Glutamatergic neuron (in vitro differentiated cells): ENCODE measurements at places on chromosomes 16 and 17.

DNA sequence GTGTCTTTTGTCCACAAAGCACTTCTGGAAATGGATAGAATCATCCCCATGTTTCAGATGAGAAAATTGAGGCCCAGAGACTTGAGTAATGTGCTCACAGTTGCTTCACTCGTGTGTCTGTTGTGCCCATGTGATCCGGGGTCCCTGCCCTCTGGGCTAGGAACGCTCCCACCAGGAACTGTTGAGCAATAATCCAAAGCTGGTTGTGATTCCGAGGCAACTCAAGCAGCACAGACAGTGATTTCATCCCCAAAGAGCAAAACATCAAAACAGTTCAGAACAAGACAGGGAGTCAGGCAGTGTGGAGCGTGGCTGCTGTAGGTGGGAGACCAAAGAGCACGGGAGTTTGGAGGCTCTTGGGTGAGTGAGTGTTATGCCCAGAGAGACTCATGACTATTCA is 205.0 kb upstream of the ASIC2 start:
- DNase-seq, result no peak
- no peaks in the 10 kb centered on the region for H3K4me1 ChIP-seq
- H3K27me3 ChIP-seq, result no peaks in the 10 kb centered on the region
- no peak overlapping the region for H3K4me3 ChIP-seq
- no peaks in the 10 kb centered on the region for H3K36me3 ChIP-seq

DNA sequence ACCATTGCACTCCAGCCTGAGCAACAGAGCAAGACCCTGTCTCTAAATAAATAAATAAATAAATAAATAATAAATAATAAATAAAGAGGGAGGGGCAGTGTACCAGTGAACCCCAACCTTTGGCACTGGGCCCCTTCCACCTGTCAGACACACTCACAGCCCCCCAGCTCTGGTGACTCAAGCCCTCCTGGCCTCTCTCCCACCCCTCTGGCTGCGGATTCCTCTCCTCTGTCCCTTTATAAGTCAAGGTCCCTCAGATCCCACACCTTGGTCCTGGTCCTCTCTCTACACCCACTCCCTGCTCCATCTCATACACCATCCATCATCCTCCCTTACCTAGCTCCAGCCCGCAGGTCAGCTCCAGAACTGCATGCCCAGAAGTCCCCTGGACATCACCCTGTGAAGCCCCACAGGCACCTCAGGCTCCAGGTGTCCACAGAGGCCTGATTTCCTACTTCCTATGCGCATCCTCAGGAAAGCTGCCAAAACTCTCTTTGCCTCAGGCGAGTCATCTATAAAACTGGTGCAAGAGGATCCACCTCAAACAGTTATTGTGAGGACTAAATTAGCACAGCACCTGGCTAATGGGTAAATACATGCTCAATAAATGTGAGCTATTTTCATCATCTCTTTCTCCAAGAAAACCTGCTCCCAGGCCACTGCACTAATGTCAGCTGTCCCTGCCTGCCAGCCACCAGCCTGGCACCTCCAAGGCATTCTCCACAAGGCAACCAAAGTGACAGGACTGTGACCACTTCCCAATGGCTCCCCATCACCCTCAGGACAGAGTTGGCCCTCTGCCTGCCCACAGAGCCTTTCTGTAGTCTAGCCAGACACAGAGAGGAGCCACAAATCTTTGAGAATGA is 46.8 kb downstream of the BEAN1 start:
- H3K27ac ChIP-seq, result no peak overlapping the region
- no peak for DNase-seq
- H3K4me3 ChIP-seq, result no peak overlapping the region
- H3K4me1 ChIP-seq, result peaks cover 2% of the 10 kb centered on the region

DNA sequence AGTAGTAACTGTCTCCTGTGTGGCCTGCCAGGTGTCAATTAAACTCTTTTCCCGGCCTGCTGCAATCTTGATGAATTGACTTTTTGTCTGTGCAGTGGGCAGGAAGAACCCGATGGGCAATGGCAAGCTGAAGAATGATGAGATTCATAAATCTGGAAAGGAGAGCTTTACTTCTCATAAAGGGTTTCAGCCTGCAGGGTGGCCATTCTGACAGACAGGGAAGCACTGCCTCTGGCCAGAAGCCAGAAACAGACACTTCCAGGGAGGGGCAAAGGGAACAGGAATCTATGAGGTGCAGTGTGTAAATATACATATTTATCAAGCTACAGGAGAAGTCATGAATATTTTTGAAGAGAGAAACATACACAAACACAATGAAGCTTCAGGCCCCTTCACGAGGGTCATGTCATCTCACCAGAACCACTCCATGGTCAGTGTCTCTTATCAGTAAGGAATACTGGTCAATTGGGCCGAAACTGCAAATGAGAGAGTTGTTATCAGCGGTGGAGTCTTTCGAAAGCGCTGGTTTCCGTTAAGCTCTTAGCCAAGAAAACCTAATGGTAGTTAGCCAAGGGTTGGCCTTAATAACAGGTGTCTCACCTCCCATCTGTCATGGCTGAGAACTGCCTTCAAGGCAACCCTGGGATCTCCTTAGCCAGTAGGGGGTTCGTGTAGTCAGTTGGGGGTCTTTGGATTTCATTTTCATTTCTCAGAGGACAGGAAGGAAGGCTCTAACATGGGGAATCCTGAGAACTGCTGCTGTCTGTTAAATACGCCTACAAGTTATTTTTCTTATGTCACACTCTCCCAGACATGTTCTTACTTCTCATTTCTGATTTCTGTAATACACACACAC is 1.2 kb upstream of the NARF start:
- peaks cover 6% of the 10 kb centered on the region for H3K4me1 ChIP-seq
- no peak for DNase-seq
- peak overlapping the region; percentile 86 for H3K4me3 ChIP-seq
- no peaks in the 10 kb centered on the region for H3K27me3 ChIP-seq
- H3K36me3 ChIP-seq, result no peaks in the 10 kb centered on the region

DNA sequence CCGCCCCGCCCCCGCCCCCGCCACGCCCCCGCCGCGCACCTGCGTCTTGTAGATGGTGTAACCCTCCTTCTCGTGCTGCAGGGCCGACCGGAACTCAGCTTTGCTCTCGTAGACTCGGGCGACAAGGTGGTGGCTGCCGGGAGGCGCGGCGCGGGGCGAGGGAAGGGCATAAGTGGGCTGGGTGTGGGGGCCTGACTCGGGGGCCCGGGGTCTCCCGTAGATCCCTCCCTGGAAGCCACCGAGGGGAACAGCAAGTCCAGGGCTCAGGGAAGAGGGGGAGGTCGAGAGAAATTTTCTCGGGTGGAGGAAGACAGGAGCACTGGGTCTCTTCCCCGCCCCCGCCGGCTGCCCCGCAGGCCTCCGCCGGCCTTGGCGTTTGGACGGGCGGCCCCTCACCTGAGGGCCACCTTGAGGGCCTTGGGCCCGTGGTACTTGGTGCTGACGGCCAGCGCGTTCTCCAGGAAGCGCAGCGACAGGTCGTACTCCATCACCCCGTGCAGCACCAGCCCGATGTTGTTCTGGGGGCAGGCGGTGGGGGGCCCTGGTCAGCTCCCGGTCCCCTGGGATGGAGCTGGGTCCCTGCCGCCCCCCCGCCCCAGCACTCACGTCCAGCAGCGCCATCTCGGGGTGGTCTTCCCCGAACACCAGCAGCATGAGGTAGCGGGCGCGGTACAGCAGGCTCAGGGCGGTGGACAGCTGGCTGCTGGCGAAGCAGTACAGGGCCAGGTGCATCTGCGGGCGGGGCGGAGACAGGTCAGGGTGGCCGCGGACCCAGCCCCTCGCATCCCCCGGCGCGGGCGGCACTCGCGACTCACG is 19.4 kb downstream of the CLUH start:
- no peak for DNase-seq
- H3K36me3 ChIP-seq, result no peaks in the 10 kb centered on the region
- no peak overlapping the region for H3K4me3 ChIP-seq
- peaks cover 17% of the 10 kb centered on the region for H3K27me3 ChIP-seq

- DNase-seq, result no peak
- no peak overlapping the region for H3K4me3 ChIP-seq
- no peak overlapping the region for H3K27ac ChIP-seq
- peaks cover 8% of the 10 kb centered on the region for H3K27me3 ChIP-seq
Observed at GRCh38 chr16:10831894-10832886, 13.6 kb upstream of the TVP23A start.

GRCh38 chr17:15265131-15265530 is at the start of gene PMP22:
PMP22 (minus strand) TSS chr17:15265326; CDS start chr17:15260727, 4,599 bp downstream.
- H3K36me3 ChIP-seq, result no peaks in the 10 kb centered on the region
- H3K27me3 ChIP-seq, result peaks cover 9% of the 10 kb centered on the region
- DNase-seq, result no peak

DNA sequence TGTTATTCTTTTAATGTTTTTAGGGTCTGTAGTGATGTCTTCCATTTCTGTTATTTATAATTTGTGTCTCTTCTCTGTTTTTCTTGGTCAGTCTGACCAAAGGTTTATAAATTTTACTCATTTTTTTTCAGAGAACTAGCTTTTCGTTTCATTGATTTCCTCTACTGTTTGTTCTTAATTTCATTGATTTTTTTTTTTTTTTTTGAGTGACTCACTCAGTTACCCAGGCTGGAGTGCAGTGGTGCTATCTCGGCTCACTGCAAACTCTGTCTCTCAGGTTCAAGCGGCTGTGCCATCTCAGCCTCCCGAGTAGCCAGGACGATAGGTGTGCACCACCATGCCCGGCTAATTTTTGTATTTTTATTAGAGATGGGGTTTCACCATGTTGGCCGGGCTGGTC is 12.6 kb upstream of the UBTF start:
- no peaks in the 10 kb centered on the region for H3K36me3 ChIP-seq
- peaks cover 11% of the 10 kb centered on the region for H3K4me1 ChIP-seq
- no peak for DNase-seq
- H3K27me3 ChIP-seq, result peaks cover 2% of the 10 kb centered on the region
- no peak overlapping the region for H3K27ac ChIP-seq

- peaks cover 12% of the 10 kb centered on the region for H3K27me3 ChIP-seq
- H3K4me3 ChIP-seq, result no peak overlapping the region
- H3K27ac ChIP-seq, result no peak overlapping the region
- H3K36me3 ChIP-seq, result peaks cover 4% of the 10 kb centered on the region
- H3K4me1 ChIP-seq, result peaks cover 16% of the 10 kb centered on the region
Observed at GRCh38 chr17:57451191-57451590, 194.9 kb downstream of the MSI2 start.

DNA sequence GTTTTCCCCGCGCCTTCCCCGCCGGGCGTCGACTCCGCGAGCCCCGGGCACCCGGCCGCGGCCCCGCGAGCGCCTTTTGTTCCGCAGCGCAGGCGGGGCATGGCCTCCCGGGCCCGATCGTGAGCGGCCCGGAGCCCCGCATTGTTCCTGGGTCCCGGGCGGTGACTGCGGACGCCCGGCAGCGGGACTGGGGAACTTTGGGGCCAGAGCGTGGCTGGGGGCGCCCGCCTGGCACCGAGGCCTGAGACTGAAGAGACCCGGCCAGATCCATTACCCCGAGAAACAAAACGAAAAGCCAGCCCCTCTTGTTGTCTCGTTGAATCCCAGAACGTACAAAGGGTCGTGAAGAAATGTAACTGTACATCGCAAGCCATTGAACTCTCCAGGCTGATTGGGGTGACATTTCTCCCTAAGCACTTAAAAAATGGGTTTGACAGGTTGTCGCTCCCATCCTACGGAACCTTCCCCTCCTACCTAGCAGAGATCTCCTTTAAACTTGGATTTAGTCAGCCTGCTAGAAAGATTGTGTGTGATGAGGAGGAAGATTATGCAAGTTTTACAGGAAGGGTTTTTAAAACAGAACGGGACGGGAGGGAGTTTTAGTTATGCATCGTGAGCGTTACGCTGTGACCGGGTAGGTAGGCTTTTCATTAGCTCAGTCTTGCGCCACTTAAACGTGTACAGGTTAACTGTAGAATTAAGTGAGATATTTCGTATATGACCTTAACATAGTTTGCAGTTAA is 825 bp downstream of the METTL9 start:
- peaks cover 16% of the 10 kb centered on the region for H3K4me1 ChIP-seq
- H3K36me3 ChIP-seq, result no peaks in the 10 kb centered on the region
- H3K27me3 ChIP-seq, result peaks cover 2% of the 10 kb centered on the region
- H3K4me3 ChIP-seq, result peak overlapping the region; percentile 98
- peak; percentile 50 for DNase-seq
- H3K27ac ChIP-seq, result peak overlapping the region; percentile 94

GRCh38 chr16:68406458-68407152 is 41.7 kb downstream of the SMPD3 start:
- peaks cover 9% of the 10 kb centered on the region for H3K4me1 ChIP-seq
- H3K27ac ChIP-seq, result peak overlapping the region; percentile 45

- H3K4me1 ChIP-seq, result peaks cover 4% of the 10 kb centered on the region
- DNase-seq, result no peak
- H3K27ac ChIP-seq, result no peak overlapping the region
- no peaks in the 10 kb centered on the region for H3K27me3 ChIP-seq
- H3K36me3 ChIP-seq, result no peaks in the 10 kb centered on the region
Observed at GRCh38 chr17:35079547-35080423, 16.3 kb upstream of the RFFL start.

DNA sequence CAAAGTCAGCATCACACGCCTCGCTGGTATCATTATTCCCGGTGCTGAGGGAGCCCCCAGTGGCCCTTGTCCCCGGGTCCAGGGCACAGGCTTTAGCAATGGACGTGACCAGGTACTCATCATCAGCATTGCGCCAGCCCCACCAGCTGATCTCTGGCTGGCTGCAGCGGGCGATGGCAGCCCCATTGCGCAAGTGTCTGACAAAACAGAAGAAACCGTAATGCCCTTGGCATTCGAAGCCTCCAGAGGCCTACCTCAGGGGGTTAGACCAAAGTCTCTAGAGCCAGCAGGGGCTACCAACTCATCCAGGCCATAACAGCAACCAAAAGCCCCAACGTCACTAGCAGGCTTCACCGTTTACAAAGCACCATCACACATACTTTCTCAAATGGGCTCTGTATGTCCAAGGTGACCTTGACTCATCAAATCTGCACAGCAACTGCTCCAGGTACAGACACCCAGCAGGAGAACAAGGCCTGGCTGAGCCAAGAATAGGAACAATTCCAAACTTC is 7.3 kb downstream of the MTMR4 start:
- no peak overlapping the region for H3K27ac ChIP-seq
- peaks cover 2% of the 10 kb centered on the region for H3K4me1 ChIP-seq
- no peak overlapping the region for H3K4me3 ChIP-seq

- H3K4me1 ChIP-seq, result peaks cover 12% of the 10 kb centered on the region
- DNase-seq, result peak; percentile 60
Observed at GRCh38 chr16:87602821-87603683, 744 bp downstream of the JPH3 start.

GRCh38 chr16:80580109-80580832 is 39.5 kb downstream of the DYNLRB2 start:
- no peaks in the 10 kb centered on the region for H3K4me1 ChIP-seq
- H3K4me3 ChIP-seq, result no peak overlapping the region
- H3K36me3 ChIP-seq, result no peaks in the 10 kb centered on the region
- no peak overlapping the region for H3K27ac ChIP-seq
- no peaks in the 10 kb centered on the region for H3K27me3 ChIP-seq

GRCh38 chr16:59058250-59058649 is 324.1 kb upstream of the GOT2 start:
- DNase-seq, result no peak
- no peaks in the 10 kb centered on the region for H3K27me3 ChIP-seq
- H3K4me1 ChIP-seq, result no peaks in the 10 kb centered on the region
- no peak overlapping the region for H3K4me3 ChIP-seq

- H3K27me3 ChIP-seq, result peaks cover 1% of the 10 kb centered on the region
- H3K4me1 ChIP-seq, result peaks cover 2% of the 10 kb centered on the region
- DNase-seq, result no peak
- H3K4me3 ChIP-seq, result no peak overlapping the region
- H3K36me3 ChIP-seq, result no peaks in the 10 kb centered on the region
Observed at GRCh38 chr16:88035292-88035691, 84.1 kb downstream of the BANP start.

GRCh38 chr16:67548265-67549126 is 13.8 kb upstream of the CTCF start:
- no peak for DNase-seq
- no peaks in the 10 kb centered on the region for H3K36me3 ChIP-seq
- peaks cover 17% of the 10 kb centered on the region for H3K27me3 ChIP-seq
- H3K4me3 ChIP-seq, result no peak overlapping the region

- H3K4me3 ChIP-seq, result no peak overlapping the region
- no peaks in the 10 kb centered on the region for H3K27me3 ChIP-seq
- no peaks in the 10 kb centered on the region for H3K36me3 ChIP-seq
- no peak for DNase-seq
- no peak overlapping the region for H3K27ac ChIP-seq
Observed at GRCh38 chr16:89504091-89504490, 4.1 kb upstream of the SPG7 start.
